ENCODE measurements at places on chromosomes 12 and 14. TPM values are rescaled to one million over a fixed set of nuclear protein-coding genes. Genes with fewer than 3 reads are reported as not detected.
A peak's percentile ranks its signal among the peaks of the same experiment; 100 is the strongest.

- DNase-seq, result no peak
Measured at GRCh38 chr12:122062832-122063693, 15.5 kb upstream of the MLXIP start.

- DNase-seq, result no peak
Measured at GRCh38 chr12:48601013-48601756, 31.3 kb upstream of the LALBA start.

DNA sequence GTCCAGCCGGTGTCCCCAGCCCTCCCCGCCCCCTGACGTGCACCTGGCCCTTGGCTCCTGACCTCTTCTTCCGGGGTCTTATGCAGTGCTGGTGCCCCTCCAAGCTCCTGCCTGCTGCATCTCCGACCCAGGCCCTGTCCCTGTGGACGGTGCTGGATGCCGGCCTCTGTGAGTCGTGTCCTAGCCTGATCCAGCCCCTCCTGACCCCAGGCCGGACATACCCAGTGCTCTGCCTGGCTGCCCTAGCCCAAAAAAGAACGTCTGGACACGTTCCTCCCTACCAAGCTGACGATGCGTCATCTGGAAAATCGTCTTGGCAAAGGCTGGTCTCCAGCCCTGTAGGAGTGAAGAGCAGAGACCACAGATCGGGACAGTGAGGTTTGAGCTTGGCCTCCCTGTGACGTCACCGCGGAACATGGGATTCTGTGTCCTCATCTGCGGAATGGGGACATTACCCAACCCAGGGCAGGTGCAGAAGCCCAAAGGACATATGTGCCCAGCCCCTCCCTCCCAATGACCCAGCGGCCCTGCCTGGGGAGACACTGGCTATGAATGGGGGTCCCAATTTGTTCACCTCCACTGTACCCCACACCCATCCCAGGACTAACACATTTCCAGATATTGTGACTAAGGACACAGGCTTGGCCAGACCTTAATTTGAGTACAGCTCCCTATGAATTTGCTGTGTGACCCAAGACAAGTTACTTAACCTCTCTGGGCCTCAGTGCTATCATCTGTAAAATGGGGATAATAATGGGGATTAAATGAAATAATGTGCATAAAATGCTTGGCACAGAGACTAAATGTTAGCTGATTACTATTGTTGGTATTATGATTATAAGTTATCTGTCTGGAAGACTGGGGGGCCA is 51.0 kb upstream of the BCL11B start:
- no peak for DNase-seq

GRCh38 chr12:27422697-27423096 is 23.8 kb upstream of the SMCO2 start:
- DNase-seq, result no peak

- peak; percentile 47 for DNase-seq
Measured at GRCh38 chr12:29783773-29784666, at the start of gene TMTC1. Gene TMTC1 (minus strand): TSS chr12:29783942. CDS start chr12:29783751, 191 bp downstream.

EPYC gene
- not detected for polyA plus RNA-seq

DNA sequence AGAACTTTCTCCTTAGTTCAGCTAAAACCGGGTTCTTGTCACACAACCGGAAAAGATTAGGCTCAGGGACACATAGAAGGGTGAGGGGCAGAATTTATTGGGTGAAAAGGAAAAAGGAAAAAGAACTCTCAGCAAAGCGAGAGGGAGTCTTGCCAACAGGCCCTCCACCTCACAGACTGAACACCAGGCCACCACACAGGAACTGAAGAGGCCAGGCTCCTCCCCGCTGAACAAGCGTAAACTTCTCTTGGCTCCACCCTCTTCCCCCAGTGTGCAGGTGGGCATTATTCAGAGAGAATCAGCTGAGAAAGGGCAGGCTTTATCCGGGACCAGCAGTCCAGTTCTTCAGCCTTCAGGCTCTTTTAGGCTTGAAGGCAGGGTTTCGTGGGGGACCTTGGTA is 125.6 kb upstream of the FGD4 start:
- no peak for DNase-seq

PTGDR gene
- 0.53 TPM for polyA plus RNA-seq

GRCh38 chr14:93200553-93200952 is 6.3 kb downstream of the GON7 start:
- DNase-seq, result no peak

- no peak for DNase-seq
Measured at GRCh38 chr12:122835750-122836026, 431 bp downstream of the HIP1R start.

GRCh38 chr14:96959992-96960391 is 162.8 kb downstream of the VRK1 start:
- DNase-seq, result no peak

DNA sequence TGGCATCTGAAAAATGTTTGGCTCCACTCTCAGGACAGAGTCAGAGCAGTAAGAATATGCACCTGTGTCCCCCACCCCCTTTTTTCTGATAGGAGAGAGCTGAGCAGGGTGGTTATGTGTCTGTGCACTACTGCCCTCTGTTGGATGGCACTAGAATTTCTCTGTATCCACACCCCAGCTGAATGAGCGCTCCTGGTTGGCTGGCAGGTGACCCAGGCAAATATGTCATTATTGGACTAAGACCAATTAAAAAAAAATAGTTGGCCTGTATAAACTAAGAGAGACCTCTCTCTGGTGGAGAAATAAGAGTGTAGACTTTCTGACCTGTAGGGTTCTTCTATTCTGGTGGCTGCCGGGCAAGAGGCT is 107.0 kb downstream of the PTCSC3 start:
- DNase-seq, result no peak

DNA sequence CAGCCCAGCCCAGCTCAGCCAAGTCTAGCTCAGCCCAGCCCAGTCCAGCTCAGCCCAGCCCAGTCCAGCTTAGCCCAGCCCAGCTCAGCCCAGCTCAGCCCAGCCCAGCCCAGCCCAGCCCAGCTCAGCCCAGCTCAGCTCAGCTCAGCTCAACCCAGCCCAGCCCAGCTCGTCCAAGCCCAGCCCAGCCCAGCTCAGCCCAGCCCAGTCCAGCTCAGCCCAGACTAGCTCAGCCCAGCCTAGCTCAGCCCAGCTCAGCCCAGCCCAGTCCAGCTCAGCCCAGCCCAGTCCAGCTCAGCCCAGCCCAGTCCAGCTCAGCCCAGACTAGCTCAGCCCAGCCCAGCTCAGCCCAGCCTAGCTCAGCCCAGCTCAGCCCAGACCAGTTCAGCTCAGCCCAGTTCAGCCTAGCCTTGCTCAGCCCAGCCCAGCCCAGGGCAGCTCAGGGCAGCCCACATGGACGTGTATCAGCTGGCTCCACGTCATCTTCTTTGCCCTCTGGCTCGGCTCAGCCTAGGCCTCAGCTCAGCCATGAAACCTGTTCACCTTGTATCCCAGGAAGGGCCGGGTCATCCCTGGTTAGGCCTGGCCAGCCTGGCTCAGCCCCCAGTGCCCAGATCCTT is 185.6 kb downstream of the TMEM121 start:
- no peak for DNase-seq

DNA sequence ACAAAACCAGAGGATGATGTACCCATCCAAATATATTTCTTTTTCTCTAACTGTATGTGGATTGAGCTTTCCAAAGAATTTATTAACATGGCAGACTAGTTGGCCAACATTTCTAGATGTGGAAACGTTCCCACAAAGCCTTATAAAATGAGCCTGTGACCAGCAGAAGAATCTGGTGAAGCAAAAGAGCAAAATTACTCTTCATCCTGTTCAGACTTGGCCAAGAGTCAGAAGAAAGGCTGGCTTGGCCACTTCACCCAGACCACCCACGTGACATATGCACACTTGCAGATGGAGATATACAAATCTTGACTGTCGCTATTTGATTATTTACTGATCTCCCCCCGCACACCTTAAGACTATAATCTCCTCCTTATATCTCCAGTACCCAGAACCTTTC is 96.7 kb downstream of the NUAK1 start:
- DNase-seq, result no peak

ORAI1 gene
- 11.0 TPM for polyA plus RNA-seq

DNA sequence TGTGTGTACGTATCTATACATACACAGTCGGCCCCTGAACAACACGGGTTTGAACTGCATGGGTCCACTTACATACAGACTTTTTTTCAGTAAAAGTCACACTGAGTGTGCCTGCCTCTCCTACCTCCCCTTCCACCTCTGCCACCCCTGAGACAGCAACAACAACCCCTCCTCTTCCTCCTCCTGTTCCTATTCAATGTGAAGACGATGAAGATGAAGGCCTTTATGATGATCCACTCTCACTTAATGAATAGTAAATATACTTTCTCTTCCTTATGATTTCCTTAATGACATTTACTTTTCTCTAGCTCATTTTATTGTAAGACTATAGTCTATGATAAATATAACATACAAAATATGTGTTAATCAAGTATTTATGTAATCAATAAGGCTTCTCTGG is 25.5 kb downstream of the TM7SF3 start:
- DNase-seq, result no peak

P2RX2 gene
- polyA plus RNA-seq, result 1.1 TPM

GRCh38 chr14:84591827-84592445 is 938.0 kb upstream of the FLRT2 start:
- no peak for DNase-seq

- DNase-seq, result no peak
Measured at GRCh38 chr12:57610554-57611107, 604 bp upstream of the ARHGEF25 start.

GRCh38 chr12:27937768-27938167 is 34.8 kb downstream of the PTHLH start:
- DNase-seq, result no peak

DNA sequence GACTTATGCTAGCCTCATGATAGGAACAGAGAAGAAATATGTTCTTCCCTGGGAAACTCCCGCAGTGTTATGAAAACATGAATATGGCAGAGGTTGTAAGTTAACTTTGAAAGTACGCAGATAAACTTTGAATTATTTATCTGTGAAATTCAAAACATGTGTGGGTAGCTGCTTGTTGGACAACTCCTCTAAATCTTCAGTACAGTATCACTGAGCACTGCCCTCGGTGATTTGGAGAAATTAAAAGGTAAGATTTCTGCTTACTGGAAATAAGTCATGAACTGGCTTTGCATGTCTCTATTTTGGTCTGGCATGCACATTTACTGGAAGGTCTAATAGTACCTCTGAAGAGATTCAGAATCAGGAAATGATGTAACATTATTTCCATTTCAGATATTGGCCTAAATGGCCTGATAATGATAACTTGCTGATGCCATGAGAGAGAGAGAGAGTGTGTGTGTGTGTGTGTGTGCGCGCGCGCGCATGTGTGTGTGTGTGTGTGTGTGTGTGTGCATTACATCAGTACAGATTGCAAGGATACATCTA is 1441.9 kb upstream of the FLRT2 start:
- DNase-seq, result no peak

DNA sequence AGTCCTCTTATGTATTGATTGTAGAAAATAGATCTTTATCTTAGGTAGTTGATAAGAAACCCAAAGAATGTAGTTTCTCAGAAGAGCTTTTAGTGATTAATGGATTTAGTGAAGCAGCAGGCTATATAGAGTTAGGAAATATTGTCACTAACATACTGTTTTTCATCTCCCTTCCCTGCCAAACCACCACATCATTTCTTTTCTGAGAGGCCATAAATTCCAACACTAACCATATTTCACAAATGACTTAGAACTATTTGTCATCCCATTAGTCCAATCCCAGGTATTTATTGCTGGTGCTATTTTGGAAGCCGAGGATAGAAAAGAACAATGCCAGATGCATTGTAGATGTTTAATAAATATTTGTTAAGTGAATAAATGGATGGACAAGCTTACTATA is 185.7 kb downstream of the KICS2 start:
- no peak for DNase-seq

DNA sequence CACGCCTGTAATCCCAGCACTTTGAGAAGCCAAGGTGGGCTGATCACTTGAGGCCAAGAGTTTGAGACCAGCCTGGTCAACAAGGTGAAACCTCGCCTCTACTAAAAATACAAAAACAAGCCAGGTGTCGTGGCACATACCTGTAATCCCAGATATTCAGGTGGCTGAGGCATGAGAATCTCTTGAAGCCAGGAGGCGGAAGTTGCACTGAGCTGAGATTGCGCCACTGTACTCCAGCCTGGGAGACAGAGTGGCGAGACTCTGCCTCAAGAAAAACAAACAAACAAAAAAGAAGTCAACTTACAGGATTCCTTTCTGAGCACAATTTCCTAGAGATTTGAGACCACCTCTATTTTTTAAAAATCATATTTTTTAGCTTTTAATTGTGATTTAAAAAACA is 45.3 kb downstream of the DGLUCY start:
- no peak for DNase-seq

PPFIBP1 gene
- 90.8 TPM for polyA plus RNA-seq

- no peak for DNase-seq
Measured at GRCh38 chr12:27979145-27979544, 6.6 kb upstream of the PTHLH start.

GRCh38 chr12:6861391-6861790 is 5.9 kb upstream of the TPI1 start:
- no peak for DNase-seq

DNA sequence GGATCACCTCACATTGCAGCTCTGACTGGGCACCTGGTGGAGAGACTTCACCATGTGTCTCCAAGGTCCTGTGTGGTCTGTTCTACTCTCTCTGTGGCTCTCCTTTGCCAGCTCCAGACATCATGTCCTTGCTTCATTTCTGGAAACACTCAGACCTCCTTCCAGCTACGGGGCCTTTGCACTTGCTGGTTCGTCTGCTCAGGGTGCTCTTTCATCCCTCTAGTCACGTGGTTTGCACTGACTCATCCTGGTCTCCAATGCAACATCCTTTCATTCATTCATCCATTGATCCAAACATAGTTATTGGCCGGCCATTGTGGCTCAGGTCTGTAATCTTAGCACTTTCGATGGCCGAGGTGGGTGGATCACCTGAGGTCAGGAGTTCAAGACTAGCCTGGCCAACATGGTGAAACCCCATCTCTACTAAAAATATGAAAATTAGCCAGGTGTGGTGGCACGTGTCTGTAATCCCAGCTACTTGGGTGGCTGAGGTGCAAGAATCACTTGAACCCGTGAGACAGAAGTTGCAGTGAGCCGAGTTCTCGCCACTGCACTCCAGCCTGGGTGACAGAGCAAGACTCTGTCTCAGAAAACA is 23.9 kb upstream of the CCDC63 start:
- no peak for DNase-seq

GRCh38 chr12:56450241-56450640 is 1.0 kb upstream of the TIMELESS start:
- DNase-seq, result no peak

- DNase-seq, result no peak
Measured at GRCh38 chr14:32428875-32429274, 99.8 kb downstream of the AKAP6 start.

DNA sequence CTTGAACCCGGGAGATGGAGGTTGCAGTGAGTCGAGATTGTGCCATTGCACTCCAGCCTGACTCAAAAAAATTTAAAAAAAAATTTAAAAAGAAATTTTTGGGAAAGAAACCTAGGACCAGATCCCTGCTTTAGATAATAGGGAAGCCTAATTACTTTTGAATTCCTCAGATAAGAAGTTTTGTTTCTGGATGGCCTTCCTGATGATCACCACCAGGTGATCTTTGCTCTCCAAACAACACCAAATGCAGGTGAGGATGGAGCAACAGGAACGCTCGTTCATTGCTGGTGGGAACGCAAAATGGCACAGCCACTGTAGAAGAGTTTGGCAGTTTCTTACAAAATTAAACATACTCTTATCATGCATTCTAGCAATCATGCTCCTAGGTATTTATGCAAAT is 28.5 kb upstream of the KLC1 start:
- DNase-seq, result no peak

BBOF1 gene
- polyA plus RNA-seq, result 14.9 TPM

SERPINA9 gene
- polyA plus RNA-seq, result not detected
